ENCODE measurements at places on chromosomes 7 and 10.

- DNase-seq, result no peak
Measured at GRCh38 chr7:130154131-130154500, 51.1 kb downstream of the TMEM209 start.

GRCh38 chr7:105067691-105068090 lies 53.7 kb downstream of the KMT2E start:
- no peak for DNase-seq

DNA sequence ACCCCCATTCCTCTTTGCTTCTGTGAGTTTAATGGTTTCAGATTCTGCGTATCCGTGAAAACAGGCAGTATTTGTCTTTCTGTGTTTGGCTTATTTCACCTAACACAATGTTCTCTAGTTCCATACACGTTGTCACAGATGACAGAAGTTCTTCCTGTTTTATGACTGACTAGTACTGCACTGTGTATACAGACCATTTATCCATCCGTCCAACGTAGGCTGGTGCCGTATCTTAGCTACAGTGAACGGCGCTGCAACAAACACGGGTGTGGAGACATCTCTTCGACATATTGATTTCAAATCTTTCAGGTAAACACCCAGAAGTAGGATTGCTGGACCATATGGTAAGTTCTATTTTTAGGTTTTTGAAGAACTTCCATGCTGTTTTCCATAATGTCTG lies 181.7 kb downstream of the PARD3 start:
- no peak for DNase-seq

DNA sequence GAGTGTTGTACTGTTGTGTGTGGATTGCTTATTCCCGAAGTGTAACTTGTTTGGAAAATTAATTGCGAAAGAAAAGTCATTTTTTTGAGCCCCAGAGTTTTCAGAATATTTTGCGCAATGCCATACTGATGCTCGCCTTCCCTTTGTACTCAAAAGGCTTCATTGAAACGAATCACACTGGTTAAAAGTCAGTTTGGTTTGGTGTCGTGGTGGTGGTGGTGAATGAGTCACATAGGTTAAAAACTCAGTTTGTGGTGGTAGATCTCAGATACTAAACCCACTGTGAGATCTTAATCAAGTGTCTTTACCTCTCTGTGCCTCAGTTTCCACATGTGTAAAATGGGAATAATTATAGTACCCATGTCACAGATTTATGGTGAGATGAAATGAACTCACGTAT lies 61.1 kb upstream of the IL6 start:
- no peak for DNase-seq

- DNase-seq, result no peak
Measured at GRCh38 chr10:49803988-49804387, 41.9 kb upstream of the OGDHL start.

- DNase-seq, result no peak
Measured at GRCh38 chr7:157397036-157397720, 60.4 kb downstream of the DNAJB6 start.

DNA sequence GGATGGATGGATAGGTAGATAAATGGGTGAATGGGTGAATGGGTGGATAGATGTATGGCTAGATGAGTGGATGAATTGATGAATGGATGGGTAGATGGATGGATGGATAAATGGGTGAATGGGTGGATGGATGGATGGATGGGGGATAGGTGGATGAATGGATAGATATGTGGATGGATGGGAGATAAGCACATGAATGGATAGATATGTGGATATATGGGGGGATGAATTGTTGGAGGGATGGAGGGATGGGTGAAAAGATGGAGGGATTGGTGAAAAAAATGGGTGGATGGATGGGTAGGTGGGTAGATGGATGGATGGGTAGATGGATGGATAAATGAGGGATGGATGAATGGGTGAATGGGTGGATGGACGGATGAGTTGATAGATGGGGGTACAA lies 196.4 kb downstream of the FRMD4A start:
- DNase-seq, result no peak

GRCh38 chr10:87940210-87940609 lies 76.8 kb downstream of the PTEN start:
- DNase-seq, result no peak

- no peak for DNase-seq
Measured at GRCh38 chr7:138887872-138888656, 90.1 kb upstream of the ATP6V0A4 start.

- DNase-seq, result no peak
Measured at GRCh38 chr10:127919418-127920271, 12.7 kb downstream of the PTPRE start.

- DNase-seq, result no peak
Measured at GRCh38 chr10:90451283-90451682, 406.6 kb downstream of the HTR7 start.

DNA sequence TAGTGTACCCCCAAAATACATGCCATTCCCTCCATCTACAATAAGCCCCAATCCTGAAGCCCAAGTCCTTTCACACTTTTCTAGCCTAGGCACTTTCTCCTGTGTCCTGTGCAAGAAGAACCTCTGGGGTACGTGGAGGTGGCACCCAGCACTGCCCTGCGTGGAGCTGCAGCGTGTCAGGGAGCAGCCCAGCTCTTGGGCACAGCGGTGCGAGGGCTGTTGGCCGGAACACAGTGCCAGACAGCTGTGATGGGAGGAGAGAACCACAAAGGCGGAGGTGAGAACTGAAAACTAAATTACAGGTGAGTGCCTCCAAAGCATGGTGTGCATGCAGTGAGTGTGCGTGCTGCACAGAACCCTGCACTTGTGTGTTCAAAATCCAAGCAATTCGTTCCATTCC lies 621.3 kb upstream of the ADARB2 start:
- no peak for DNase-seq

- DNase-seq, result no peak
Measured at GRCh38 chr10:51034769-51035168, 39.5 kb upstream of the PRKG1 start.

- DNase-seq, result no peak
Measured at GRCh38 chr7:72077786-72078185, 334.4 kb downstream of the CALN1 start.

DNA sequence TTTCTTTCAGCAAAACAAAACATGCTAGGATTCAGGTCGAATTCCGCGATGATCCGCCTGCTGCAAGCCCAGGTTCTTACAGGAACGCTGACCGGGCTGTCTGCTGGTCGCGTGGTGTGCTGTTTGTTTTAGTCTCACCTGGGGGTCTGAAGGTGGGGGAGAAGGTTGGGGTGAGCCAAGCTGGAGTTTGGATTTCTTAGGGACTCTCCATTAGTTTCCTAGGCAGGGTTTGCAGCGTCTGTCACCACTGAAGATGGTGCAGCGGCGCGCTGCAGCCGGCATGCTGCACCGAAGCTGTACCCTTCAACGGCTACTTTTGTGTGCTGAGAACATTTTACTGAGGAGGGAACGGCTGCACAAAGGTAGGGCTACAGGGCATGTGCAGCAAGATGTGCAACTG lies 48.7 kb downstream of the GCC1 start:
- DNase-seq, result no peak

- DNase-seq, result no peak
Measured at GRCh38 chr7:12244129-12244528, 33.0 kb downstream of the TMEM106B start.

DNA sequence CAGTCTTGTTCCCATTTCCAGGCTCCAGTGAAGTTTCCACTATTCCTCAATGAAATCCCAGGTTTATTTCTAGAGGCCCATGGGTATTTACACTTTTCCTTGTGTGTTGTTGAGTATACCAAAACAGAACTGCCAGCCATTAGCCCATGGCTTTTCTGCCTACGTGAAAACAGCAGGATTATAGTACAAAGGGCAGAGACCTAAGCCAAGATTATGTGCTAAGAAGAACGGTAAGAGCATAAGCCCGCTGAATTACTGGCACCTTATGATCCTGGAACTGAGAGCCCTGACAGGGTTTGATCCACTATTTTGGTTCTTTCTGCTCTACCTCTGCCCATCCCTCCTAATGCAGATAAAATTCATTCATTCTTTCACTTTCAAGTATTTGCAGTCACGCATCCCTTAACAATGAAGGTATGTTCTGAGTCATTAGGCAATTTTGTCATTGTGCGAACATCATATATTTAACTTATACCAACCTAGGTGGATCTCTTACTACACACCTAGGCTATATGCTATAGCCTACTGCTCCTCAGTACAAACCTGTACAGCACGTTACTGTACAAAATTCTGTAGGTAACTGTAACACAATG lies 16.0 kb downstream of the SEMA3C start:
- no peak for DNase-seq

DNA sequence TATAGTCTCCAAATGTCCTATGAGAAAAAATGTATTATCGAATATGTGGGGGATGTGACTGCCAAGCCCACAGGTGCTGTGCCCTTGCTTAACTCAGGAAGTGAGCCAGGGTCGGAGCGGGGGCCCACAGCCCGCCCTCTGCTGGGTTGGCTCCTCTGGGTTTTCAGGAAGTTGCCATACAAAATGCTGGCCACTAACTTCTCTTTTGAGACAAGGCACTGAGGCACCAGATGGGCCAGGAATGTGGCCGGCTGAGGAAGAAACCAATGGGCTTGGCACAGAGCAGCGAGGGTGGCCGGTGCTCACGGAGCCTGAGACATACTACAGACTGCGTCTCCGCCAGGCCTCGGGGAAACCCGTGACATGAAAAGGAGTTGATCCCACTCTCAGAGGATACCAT lies 58.9 kb downstream of the FAM53B start:
- DNase-seq, result no peak

- no peak for DNase-seq
Measured at GRCh38 chr10:88657901-88658300, 6.3 kb upstream of the LIPF start.

GRCh38 chr7:71974611-71975010 lies 437.5 kb downstream of the CALN1 start:
- DNase-seq, result no peak
